ENCODE measurements at places on chromosomes 6 and 20.

DNA sequence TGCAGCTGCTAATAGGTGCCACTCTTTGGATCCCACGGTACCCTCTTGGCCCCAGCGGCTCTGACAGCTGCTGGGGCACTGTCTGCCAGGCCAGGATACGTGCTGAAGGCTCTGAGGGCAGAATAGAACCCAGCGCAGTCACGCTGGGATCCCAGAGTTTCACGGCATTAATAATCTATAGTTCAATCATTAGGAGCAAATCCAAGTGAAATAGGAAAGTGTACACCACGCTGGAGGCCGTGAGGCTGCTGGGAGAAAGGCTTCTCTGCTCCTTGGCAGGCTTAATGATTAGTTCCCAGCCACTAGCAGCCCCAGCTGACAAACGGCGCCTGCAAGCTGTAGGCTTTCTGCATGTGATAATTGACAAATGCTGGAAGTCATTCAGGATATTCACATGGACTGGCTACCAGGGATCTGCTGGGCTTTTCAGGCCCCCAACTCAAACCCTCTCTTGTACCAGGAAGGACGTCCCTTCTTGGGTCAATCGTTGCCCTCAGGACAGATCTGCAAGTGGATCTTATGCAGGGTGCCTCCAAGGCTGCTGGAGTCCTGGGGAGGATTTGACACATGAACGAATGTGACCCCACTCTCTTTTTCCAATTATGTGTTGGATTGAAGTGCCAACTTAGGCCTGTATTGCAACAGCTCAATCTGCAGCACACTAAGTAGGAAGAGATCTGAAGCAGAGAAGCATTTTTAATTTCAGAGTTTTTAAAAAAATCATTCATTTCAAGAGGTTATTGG is 50.1 kb upstream of the INSM1 start:
- DNase-seq: no peak

GRCh38 chr20:755941-756340 is 12.4 kb downstream of the SLC52A3 start:
- DNase-seq: no peak

DNA sequence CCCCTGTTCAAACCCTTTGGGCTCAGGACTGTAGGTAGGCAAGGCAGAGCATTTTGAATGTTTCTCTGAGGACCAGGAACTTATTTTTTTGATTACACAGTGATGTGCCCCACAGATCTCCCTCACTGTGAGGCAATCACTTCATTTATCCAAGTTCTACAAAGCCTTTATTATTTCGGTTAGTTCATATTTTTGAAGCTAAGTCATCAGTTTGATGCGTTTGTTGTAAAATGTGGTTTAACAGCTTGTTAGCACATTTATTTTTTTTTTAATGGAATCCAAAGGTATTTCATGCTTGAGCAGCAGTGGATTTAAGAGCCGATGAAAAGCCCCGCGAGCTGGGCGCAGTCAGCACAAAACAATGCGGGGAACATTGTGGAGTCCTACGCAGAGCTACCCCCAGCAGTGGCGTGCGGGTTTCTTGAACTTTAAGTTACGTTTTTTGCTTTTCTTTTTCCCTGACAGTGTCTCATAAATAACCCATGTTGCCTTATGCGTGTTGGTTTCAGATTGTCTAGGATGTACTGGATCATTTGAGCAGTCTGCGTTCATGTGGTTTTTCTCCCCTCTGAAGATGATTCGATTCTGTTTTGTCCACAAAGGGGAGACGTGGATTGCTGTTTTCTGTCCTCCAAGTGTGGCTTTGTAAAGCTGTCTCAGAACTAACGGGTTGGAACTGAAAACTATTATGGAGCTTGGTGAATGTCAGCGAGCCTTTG is 233.6 kb upstream of the BMP2 start:
- DNase-seq: no peak

GRCh38 chr6:37492236-37492972 is 7.3 kb downstream of the CCDC167 start:
- no peak for DNase-seq

- no peak for DNase-seq
Measured at GRCh38 chr20:47789081-47789763, 3.9 kb upstream of the SULF2 start.

- DNase-seq: no peak
Measured at GRCh38 chr6:135830452-135830881, 21.0 kb upstream of the PDE7B start.

DNA sequence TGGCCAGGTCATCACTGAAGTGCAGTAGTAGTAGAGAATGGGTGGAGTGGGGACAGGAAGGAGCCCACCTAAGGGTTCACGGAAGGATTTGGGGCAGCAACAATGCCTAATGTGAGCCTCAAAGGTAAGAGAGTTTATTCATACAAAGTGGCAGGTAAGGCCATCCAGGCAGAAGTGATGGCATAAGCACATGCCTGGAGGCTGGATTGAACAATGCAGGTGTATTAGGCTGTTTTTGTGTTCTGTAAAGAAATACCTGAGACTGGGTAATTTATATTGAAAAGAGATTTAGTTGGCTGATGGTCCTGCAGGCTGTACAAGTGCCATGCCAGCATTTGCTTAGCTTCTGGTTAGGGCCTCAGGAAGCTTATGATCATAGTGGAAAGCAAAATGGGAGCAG is 48.3 kb downstream of the CLIC5 start:
- DNase-seq: no peak

GRCh38 chr6:88662163-88662580 is 301.2 kb downstream of the RNGTT start:
- DNase-seq: no peak

- no peak for DNase-seq
Measured at GRCh38 chr6:40252531-40253258, 318.4 kb upstream of the MOCS1 start.

DNA sequence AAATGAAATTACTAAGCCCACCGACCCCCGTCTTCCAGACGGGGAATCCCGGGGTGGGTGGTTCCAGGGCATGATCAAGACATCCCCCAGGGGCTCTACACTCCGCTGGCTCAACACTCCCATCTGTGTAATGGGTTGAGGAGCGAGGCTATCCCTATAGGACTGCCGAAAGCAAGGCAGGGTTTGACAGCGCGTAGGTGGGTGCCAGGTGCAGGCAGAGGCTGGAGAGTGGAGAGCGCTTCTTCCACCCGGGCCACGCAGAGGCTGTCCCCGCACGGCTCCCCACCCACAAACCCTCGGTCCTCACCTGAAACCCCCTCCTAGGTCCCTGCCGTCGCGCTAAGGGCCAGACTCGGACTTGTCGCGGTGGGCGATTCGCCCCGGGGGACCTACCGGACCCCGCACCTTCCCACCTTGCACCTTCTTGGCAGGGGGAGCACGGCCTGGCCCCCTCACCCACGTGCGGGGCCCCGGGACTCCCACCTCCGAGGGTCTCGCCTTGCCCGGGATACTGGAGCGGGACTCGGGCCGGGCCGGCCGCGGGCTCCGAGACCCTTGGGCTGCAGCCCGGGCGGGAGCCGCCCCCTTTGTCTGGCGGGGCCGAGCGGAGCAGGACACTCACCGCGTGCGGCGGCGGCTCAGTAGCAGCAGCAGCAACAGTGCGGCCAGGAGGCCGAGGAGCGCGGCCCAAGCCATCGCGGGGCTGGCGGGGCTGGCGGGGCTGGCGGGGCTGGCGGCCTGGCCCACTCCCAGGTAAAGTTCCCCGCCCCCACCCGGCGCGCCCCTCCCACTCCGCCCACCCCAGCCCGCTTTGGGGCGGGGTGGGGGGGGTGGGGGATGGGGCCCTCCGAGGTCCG is at the start of gene PTGIS:
PTGIS (minus strand) TSS at position 717 of the 857 bp plus-strand sequence; CDS start at position 696, 21 bp downstream.
- DNase-seq: no peak

DNA sequence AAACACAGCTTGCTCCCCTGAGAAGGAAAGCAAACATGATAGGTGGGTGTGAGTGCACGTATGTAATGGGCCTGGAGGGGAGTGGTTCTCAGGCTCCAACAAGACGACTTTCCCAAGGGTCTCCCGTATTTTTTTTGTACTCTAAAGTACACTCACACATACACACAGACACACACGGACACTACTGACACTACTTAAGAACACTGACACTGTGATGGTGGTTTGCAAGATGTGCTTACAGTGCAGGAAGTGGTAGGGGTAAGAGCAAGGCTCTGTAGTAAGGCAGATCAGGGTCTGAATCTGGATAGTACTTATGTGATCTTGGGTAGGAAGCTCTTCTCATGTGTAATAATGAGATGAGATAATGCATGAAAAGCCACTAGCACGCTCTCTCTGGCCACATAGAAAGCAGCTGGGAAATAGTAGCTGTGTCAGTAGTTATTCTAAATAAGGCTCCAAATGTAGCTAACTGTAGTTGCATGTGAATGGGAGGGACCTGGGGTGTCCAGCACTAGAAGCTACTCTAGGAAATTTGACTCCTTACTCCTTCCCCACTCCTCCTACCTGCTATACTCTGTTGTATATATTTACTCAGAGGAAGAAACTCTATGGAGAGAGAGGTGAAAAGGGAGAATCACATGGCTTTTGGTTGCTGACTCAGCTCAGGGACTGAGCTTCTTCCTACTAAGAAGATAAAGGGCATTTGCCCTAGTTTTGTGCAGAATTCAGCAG is 8.4 kb upstream of the ZBTB24 start:
- no peak for DNase-seq

DNA sequence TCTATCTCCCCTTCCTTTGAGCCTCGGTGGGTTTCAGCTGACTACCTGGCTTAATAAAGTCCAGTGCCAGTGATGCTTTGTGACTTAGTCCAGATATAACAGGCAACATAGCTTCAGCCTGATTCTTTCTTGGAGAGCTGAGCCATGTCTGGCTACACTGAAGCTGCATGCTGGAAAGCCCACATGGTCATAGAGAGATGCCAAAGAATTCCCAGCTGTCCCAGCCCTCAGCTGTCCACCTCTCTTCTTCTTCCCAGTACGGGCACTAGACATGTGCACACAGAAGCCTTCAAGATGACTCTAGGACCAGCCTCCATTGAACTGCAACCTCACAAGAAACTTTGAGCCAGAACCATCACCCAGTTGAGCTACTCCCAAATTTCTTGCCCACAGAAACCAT is 154.1 kb upstream of the MYLIP start:
- no peak for DNase-seq

GRCh38 chr6:14728396-14729024 is 517.4 kb upstream of the JARID2 start:
- DNase-seq: no peak

GRCh38 chr20:59269411-59270025 is 30.9 kb upstream of the EDN3 start:
- DNase-seq: no peak

All from activated naive CD4-positive, alpha-beta T cell treated with anti-CD3 and anti-CD28 coated beads, Interleukin-2, amount 50 U/mL, for 16 hours (primary cell).